ENCODE measurements at places on chromosomes 13 and 19. TPM values are rescaled to one million over a fixed set of nuclear protein-coding genes. Genes with fewer than 3 reads are reported as not detected.

DNA sequence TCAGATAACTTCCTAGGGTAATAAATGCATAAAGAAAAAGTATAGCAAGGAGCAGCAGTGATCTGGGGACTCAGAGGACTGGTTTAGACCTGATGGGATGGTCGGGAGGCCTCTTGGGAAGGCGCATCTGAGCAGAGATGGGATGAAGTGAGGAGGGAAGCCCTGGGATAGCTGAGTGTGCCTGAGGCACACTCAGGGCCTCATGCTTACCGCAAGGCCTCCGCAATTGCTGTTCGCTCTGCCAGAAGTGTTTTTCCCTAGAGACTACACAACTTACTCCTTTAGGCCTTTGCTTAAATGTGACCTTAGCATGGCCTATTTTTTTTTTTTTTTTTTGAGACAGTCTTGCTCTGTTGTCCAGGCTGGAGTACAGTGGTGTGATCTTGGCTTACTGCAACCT is 4.1 kb upstream of the DLL3 start:
- DNase-seq = no peak

GRCh38 chr19:41706741-41707501 is 1.5 kb upstream of the CEACAM5 start:
- DNase-seq = peak; percentile 34

DNA sequence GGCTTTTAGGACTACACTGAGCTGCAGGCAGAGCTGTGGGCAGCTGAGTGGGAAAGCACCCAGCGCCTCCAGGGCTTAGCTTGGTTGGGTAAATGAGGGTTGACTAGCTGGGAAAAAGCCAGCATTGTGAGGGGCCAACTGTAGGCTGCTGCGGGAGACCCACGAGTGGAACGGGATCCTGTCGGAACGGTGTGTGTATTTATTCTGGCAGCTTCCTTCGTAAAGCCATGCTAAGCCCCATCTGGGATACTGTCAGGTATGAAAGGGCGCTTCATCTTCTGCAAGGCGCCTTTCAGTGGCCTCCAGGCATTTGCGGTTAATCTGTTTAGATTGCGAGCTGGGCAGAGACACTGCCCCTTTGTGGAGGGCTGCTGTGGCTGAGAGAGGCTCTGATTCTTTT is 39.5 kb upstream of the CNMD start:
- DNase-seq = no peak

DNA sequence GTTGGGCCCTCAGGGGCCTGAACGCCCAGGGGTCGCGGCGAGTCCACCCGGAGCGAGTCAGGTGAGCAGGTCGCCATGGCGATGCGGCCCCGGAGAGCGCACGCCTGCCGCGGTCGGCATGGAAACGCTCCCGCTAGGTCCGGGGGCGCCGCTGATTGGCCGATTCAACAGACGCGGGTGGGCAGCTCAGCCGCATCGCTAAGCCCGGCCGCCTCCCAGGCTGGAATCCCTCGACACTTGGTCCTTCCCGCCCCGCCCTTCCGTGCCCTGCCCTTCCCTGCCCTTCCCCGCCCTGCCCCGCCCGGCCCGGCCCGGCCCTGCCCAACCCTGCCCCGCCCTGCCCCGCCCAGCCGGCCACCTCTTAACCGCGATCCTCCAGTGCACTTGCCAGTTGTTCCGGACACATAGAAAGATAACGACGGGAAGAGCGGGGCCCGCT is at the start of gene CCNA1:
TSS of gene CCNA1 (plus strand) at position 390 of the 439 bp plus-strand sequence. CDS start 562 bp downstream, outside the sequence.
- no peak for DNase-seq

GRCh38 chr13:26469602-26470001 is 87.9 kb upstream of the WASF3 start:
- no peak for DNase-seq

GRCh38 chr19:49520705-49521319 is 7.0 kb upstream of the RCN3 start:
- DNase-seq = no peak

Gene PNMA8B
- 0.07 TPM for total RNA-seq

Gene CLIP3
- 0.46 TPM for total RNA-seq

Data from foreskin keratinocyte (primary cell).